ENCODE measurements at places on chromosomes 16 and 17.

DNA sequence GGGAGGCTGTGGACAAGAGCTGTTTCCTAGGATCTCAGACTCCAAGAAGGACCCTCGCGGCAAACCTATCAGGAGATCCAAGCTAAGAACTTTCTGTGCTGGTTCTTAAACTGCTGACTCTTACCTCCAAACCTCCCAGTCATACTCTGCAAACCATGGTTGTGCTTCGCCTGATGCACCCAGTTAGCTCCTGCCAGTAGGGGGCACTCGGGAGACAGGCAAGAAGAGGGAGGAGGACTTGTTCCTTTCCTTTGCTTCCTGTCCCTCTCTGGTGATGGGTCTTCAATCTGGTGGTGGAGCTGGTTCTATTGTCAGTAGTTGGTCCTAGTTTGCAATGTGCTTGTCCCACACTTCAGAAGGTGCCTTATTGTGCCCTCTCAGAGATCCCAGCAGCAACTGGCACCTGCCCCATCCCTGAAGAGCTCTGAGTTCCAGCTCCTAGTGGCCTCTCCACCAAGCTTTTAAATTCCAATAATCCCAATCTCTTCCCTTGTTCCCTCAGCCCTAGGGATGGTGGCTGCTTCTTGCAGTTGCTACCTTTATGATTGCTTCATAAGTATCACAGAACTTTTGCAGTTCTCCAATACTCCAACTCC, 113.5 kb upstream of the RPL38 start:
- DNase-seq = peak; percentile 44

GRCh38 chr17:21292867-21293830, 8.6 kb downstream of the MAP2K3 start:
- no peak for DNase-seq

DNA sequence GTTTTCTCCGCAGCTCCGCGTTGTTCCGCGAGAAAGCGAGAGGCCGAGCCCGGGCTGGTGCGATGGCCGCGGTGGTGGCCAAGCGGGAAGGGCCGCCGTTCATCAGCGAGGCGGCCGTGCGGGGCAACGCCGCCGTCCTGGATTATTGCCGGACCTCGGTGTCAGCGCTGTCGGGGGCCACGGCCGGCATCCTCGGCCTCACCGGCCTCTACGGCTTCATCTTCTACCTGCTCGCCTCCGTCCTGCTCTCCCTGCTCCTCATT, 404 bp downstream of the EMC6 start:
- no peak for DNase-seq

DNA sequence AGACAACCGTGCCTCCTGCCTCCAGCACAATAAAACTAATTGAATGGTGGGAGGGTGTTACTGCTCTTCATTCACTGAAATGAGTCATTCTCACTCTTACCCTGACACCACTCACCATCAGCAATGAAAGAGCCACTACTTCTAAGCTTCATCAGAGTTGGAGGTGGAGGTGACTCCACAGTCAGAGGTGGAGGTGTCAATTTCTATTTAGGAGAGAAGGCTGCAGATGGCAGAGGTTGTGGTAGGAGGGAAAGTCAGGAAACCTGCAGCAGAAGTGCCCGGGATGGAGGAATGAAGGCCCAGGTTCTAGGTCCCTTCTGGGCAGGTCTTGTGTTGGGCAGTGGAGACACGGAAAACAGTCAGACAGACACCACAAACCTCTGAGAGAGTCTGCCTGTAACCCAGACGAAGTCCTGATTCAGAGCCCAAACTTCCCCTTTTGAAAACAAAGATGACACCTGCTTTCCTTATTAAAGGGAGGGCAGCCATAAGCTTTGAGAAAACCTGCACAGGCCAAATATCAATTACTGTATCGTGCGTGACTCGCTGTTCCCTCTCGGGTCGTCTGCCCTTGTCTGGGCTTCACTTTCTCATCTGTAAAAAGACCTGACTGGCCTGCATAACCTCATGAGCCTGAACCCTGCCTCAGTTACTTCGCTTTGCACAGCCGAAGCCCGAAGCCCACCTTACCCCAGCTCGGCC, 668 bp downstream of the ATPAF2 start:
- DNase-seq = no peak

DNA sequence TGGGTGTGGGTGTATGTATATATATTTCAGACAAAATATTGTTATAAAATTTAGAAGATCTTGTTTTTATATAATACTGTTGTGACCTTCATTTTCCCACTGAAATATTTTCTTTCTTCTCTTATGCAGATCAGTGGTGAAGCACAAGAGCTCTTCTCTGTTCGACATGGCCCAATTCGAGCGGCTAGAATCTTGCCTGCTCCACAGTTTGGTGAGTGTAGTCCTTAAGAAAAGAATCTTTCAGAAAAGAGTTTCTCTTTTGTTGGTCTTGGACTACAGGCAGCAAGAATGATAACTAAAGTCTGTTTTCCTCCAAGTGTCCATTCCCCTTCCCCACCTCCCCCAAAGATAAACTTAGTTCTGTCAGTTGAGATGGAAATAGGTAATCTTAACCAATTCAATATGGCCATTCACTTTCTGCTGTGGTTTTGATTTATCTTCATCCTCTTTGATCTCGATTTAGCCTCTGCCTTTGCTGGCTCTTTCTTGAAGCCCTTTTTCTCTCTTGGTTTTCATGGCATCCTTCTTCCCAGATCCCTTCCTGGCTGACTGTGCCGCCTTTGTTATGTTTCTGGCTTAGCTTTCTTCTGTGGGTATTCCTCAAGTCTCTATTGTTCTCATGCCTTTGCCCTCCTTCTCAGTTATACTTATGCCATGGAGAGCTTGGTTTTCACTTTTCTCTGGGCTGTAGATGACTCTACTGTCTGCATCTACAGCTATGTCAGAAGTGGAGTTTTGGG, 69.6 kb downstream of the BCAS3 start:
- no peak for DNase-seq

DNA sequence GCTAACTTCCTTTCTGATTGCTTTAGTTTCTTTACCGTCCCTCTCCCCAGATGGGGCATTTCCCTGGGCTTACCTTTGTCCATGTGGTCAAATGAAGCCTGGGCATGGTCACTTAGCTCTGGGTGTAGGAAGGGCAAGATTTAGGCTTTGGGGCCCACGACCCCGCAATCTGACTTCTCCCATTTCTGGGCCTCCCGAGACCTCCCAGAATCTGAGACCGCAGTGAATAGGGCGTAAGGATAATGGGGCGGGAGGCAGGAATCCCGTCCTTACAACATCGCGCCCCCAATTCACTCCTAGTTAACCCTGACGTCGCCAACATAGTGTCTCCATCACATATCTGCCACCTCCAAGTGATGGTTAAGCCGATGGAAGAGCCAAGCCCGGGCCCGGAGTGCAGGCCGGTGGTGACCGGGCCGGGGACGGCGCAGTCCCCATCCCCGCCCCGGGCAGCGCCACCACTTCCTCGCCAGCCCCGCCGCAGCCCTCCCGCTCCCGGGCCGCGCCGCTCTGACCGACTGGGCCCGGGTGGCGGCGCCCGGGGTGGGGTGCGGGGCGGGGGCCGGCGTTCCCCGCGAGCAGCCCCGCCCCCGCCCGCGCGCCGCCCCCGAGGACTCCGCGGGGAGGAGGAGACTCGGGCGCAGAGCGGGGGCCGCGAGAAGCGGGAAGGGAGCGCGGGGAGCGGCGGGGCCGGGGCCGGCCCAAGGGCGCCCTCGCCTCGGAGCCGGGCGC, at the start of gene RHBDL3:
TSS of gene RHBDL3 (plus strand) at position 641 of the 732 bp plus-strand sequence. CDS start 358 bp downstream, outside the sequence.
- no peak for DNase-seq

- DNase-seq = peak; percentile 25
Observed at GRCh38 chr16:8885674-8886592, 3.8 kb downstream of the LITAFD start.

DNA sequence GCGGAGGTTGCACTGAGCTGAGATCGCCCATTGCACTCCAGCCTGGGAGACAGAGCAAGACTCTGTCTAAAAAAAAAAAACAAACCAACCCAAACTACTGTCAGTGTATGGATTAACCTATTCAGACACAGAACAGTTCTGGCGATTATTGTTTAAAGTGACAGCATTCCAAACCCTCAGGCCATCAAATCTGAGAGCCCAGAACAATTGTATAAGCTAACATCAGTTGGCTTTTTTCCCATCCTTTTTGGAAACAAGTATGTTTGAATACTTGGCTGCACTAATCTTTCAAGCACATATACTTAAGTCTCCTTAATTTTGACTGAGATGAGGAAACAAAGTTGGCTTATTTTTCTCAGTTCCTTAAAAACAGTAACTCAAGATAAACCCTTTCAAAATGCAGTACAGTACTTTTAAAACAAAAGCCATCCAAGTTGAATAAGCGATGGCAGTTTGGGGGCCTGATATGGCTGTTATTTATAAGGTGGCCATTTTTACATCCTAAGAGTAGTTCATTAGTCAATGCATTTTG, 1.4 kb downstream of the ZSWIM7 start:
- DNase-seq = no peak

DNA sequence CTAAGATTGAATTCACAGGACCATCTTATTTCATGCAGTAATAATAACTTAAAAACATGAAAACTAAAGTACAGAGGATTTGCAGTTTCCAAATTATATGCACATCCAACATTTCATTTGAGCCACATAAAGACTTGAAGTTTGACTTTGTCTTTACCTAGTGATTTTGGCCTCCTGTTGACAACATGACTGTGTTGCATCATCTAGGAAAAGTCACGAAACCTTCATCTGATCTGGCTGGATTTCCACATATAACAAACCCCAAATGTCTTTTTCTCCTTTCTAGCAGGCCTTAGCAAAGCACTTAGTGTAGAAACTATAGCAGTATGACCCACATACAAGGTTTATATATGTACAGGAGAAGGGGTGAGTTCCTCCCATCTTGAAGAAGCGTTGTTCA, 406.5 kb upstream of the CDH5 start:
- no peak for DNase-seq

DNA sequence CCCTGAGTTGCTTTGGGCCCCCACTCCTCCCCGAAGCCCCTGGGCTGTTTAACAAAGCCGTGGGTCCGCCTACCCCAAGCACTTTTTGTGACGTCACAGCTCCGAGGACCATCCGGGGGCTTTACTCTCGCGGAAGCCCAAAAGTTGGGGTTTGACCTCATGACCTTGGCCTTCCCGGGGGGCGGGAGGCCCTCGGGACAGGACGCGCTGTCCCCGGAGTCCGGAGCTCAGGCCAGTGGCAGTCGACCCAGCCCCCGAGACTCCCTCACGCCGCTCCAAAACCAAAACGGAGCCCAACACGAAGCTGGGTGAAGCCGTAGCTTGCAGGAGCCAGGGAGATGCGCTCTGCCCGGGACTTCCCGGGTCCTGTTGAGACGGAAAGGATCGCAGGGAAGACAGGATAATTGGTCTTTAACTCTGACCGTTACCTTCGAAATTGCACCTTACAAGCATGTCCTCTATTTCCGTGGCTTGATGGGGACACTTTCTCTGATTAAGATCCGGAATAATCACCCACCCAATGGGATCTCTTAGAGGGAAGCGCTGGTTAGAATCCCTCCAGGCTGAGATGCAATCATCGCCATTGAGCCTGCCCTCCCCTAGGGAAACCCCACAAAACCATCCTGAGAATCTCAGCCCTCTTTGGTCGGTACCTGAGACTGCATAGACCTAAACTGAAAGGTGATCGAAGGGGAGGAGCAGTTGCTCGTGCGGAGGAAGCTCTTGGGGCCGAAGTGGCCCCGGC, 4.9 kb upstream of the SOX9 start:
- DNase-seq = no peak

DNA sequence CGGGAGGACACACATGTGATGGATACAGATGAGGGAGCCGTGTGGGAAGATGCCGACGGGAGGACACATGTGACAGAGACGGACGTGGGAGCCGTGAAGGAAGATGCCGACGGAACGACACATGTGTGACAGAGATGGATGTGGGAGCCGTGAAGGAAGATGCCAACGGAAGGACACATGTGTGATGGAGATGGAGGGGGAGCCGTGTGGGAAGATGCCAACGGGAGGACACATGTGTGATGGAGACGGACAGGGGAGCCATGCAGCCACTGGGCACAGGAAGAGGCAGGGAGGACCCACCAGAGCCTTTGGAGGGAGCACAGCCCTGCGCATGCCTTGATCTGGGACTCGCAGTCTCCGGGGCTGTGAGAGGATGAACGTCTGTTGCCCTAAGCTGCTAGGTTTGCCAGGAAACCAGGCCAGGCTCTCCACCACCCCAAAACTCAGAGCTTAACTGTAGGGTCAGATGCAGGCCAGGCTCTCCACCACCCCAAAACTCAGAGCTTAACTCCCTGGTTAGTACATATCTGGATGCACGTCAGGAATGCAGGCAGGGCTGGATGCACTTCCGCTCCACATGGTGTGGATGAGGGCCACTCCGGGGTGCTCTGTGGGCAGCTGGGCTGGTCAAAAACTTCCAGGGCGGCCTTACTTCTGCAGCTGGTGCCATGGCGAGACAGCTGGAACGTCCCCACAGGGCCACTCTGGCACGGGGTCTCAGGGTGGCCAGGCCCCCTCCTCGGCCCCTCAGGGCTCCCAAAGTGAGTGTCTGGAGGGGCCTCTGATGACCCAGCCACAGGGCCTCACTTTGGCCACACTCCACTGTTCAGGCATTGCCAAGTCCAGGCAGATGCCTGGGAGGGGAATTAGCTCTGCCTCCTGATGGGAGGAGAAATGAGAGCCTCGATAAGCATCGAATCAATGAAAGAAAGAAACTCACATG, 47.7 kb upstream of the ZNF469 start:
- DNase-seq = no peak

- DNase-seq = no peak
Observed at GRCh38 chr16:81945665-81946064, 65.6 kb downstream of the SDR42E1 start.

GRCh38 chr16:720990-721764, at the start of gene ANTKMT:
ANTKMT (plus strand) TSS chr16:721146; CDS start chr16:721275, 129 bp downstream.
- DNase-seq = peak; percentile 96

- DNase-seq = no peak
Observed at GRCh38 chr17:37247825-37248224, 128.0 kb upstream of the C17orf78 start.

GRCh38 chr16:57430955-57431354, 16.2 kb downstream of the CIAPIN1 start:
- no peak for DNase-seq

Data from posterior cingulate gyrus (tissue), 11 donors.